ENCODE measurements at places on chromosomes 3 and 15.

- no peak for DNase-seq
These were observed 45.1 kb upstream of the FGD5 start for GRCh38 chr3:14773691-14774128.

DNA sequence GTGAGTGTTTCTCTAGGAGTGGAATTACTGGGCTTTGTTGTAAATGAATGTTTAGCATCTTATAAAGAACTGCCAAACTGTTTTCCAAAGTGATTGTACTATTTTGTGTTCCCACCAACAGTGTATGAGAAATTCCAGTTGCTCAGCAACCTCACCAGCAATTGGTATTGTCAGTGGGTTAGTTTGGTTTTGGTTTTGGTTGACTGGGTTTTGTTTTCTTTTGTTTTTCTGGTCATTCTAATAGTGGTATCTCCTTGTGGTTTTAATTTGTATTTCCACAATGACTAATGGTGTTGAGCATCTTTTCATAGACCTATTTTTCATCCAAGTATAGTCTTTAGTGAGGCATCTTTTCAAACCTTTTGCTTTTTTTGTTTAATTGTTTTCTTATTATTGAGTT is 27.1 kb downstream of the FILIP1L start:
- no peak for DNase-seq

DNA sequence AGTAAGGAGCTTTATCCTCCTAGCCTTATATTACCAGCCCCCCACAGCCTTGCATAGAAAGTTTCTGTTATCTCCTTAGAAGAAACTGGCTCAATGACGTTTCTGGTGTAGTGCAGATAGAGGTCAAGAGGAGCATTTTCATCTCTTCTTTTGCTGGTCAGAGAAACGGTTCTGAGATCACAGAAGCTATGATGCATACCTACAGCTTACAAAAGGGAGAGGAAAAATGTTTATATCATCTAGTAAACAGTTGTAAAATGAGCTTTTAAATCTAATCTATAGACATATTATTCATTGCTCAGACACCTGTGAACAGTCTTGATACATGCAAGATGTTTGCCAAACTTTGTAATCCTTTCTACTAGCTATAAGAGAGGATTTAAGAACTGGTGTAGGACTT is 68.0 kb downstream of the GMPS start:
- no peak for DNase-seq

DNA sequence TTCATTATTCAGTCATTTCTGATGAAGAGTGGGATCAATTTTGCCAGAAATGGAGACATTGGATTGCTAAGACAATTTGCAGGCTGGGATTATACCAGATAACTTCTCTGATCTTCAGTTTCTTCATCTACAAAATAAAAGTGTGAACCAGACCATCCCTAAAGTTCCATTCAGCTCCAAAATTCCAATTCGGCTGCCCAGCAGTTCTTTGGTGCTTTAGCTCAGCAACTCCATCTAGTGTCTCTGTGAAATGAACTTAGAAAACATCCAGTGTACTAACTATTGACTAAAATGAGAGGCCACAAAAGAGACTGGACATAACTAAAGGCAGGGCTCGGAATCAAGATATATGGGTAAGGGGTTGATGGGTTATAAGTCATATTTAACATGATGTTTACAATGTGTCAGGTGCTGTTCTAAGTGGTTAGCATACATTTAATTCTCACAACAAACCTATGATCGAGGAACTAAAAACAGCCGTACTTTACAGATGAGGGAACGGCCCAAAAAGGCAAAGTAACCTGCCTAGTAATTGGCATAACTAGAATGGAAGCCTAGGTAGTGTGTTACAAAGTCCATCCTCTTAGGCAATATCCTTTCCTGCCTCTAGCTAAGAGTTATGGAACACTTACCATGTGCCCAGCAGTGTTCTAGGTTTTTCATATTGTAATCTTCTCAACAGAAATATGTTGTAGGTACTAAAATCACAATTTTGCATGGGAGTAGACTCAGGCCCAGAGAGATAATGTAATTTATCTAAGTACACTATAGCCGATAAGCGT is 17.0 kb downstream of the THAP10 start:
- no peak for DNase-seq

- DNase-seq, result no peak
These were observed 110.5 kb downstream of the SAMMSON start for GRCh38 chr3:70110066-70110465.

DNA sequence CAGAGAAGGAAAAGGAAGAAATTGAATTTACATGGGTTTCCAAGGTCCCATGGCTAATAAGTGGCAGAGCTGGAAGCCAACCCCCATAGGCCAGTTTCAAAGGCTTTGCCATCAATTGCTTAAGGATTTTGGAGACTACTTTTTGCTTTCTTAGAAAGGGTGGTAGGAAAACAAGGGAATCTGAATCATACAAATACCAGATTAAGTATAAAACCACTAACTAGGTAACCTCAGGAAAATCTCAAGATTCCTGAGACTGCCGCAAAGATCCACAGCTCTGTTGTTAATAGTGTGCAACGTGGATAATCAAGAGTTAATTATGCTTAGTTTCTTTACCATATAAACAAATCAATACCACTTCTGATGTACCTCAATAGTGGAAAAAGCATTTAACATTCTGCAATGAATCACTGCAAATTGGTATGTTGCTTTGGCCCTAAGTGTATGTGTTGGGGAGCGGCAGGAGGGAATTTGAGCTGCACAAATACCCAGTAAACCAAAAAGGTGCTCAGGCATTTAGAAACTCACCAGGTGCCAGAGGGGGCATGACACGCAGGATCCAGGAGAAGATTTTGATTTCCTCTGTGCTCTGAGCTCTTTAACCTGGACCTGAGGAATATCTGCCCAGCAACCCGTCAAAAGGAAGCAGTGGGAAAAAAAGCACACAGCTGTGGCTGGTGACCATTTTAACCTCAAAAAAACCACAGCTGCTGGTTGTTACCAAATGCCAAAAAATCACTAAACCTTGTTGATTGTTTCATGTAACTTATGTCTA is 22.0 kb downstream of the AADAC start:
- DNase-seq, result no peak

GRCh38 chr15:90819850-90820249 is 48.5 kb upstream of the FURIN start:
- DNase-seq, result no peak

DNA sequence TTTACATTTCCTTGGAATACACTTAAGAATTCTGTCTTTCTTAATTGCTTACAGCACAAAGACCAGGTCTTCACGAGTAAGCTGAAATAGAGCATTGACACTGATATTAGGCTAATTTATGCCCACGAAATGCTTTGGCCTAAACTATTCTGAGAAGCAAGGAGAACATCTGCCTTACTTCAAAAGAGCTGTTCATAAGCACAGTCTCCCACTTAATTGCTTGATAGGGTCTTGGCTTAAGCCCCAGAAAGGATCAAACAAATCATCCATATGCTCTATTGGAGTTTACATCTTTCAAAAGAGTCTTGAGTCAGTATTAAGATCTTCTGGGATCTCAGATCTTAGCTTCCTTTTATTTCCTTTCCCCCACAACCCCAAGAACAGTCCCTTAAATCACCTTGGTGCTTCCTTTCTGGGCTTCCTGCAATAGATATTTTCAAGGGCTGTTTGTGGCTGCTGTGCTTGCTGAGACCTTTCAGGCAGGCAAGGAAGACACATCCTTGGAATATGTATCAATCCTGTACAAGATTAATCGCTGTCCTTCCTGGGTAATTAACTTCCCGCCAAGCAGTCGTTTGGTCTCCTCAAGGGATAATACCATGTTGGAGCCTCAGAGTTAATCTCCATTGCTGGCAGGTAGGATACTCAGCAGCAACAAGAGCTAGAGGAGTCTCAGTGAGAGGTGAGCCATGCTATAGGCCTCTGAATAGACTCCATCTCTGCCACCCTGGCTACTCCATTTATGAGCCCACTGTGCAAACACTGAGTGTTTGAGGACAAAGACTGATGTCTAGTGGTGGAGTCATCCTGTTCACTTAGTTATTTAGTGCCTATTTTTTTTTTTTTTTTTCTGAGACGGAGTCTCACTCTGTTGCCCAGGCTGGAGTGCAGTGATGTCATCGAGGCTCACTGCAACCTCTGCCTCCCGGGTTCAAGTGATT is 37.1 kb downstream of the TMEM158 start:
- DNase-seq, result no peak

- DNase-seq, result no peak
These were observed 101.2 kb upstream of the PTX3 start for GRCh38 chr3:157335233-157336076.

DNA sequence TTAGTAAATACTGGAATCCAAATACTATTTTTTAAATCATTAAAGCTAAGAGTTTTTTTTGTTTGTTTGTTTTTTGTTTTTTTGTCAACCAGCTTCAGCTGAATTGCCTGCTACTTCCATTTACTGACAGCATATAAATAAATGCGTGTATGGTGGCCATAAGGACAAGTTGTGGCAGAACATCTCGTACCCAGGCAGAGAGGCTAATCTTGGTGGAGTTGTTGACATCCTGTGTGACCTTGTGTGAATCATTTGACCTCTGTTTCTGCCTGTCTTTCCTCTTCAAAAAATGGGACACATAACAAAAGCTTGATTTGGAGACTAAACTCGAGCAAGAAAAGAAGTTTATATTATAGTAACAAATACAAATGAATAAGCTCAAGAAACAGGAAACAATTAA is 734.2 kb downstream of the MCTP2 start:
- DNase-seq, result no peak

GRCh38 chr3:186257866-186258265 is 104.2 kb downstream of the DGKG start:
- DNase-seq, result no peak

- DNase-seq, result no peak
These were observed 116.8 kb upstream of the SPATA16 start for GRCh38 chr3:173257797-173258196.

- no peak for DNase-seq
These were observed 572.2 kb upstream of the LMCD1 start for GRCh38 chr3:7929319-7929889.

GRCh38 chr3:67620869-67621268 is 33.5 kb downstream of the SUCLG2 start:
- DNase-seq, result no peak

DNA sequence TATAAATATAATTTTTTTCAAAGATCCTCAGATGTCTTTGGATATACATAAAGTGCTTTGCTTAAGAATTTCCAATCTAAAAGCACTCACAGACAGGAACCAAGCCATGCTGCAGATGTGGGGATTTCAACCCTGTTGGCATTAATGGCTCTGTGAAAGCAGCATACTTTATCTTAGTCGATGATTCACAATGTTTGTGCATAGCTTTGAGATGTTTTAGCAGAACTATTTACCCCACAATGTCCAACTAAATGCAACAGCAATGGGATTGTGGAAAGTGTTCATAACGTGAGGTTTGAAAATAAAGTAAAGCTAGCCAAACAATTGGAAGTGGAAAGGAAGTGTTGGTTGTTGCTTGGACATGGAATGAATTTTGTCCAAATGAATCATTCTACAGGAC is 371.4 kb downstream of the SOX2 start:
- no peak for DNase-seq

DNA sequence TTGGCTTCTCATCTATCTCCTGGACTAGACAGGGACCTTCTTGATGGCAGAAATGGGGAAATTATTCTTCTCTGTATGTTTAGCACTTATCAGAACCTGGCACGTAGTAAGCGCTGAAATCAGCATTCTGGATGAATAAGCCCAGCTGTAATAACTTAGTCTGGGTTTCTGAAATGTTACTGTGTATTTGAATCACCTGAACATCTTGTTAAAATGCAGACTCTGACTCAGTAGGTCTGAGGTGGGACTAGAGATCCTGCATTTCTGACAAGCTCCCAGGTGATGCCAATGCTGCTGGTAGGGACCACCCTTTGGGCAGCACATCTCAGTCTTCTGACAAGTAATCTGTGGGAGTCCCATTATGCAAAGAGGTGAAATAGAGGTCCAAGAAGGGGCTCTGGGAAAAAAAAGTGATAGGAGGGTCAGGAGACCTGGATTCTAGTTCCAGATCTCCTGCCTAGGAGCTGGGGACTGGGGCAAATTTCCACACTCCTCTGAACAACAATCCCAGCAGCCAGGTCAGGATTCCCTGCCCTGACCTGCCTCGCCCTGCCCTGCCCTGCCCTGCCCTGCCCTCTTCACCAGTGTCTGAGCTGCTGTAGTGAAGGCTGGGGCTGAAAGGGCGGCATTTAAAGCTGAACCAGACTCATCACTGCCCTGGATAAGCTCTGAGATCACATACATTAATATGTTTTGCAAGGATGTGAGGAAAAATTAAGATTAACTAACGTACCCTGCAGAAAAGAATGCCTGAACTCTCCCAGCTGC is 17.2 kb upstream of the SLC6A11 start:
- DNase-seq, result no peak

DNA sequence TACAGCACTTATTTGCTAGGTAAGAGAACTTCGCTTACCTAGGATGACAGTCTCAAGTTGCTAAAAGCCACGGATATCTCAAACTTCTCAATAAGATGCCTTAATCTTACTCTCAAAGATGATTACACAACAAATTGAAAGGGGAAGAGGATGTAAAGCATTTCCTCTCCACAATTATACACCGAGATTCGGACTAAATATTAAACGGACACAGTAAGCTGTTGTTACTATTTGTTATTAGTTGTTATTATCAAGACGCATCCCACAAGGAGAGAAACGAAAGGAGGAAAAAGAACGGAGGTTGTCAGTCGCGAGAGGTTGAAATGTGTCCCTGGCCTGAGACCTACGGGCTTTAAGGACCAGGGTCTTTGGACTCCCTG is 660 bp downstream of the ZNF106 start:
- no peak for DNase-seq

GRCh38 chr3:41920406-41920965 is 41.4 kb downstream of the ULK4 start:
- no peak for DNase-seq

DNA sequence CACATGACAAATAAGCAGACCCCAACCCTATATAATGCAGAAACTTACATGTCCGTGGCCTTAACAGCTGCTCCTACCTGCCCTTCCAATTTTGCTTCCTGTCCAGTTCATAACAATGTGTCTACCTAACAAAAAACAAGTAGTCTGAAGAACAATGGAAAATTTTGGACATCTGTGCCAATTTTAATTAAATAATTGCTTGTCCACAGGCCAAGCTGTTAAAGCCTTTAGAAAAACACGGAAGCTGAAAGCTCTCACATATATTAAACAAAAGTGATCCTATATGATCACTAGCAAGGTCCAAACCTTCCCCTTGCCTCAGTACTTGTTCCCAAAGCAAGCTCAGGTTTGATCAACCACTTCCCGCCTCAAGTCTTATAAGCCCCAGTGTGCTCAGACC is 37.1 kb downstream of the MAGI1 start:
- DNase-seq, result no peak

- no peak for DNase-seq
These were observed 22.0 kb upstream of the LEKR1 start for GRCh38 chr3:156803952-156804741.
